ENCODE measurements at places on chromosomes 1 and 21. TPM values are rescaled to one million over a fixed set of nuclear protein-coding genes. Genes with fewer than 3 reads are reported as not detected.

DNA sequence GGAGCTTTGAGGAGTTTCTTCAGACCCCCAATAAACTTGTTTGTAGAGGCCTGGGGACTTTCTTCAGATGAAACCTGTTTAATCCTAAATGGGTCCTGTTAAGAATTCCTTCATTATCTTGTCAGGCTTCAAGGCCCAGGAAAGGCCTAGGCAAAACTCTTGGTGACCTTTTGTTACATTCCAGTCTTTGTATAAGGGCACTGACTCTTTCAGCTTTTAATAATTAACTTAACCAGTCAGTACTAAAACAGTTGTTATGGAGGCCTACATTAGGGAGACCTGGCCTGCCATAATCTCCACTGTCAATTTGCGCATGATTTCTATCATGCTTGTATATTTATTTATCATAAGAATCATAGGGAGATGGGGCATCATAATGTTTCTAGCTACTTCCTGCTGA, 110.2 kb downstream of the FCRL5 start:
- H3K27me3 ChIP-seq: no peaks in the 10 kb centered on the region
- no peak for DNase-seq
- H3K27ac ChIP-seq: no peak overlapping the region

DNA sequence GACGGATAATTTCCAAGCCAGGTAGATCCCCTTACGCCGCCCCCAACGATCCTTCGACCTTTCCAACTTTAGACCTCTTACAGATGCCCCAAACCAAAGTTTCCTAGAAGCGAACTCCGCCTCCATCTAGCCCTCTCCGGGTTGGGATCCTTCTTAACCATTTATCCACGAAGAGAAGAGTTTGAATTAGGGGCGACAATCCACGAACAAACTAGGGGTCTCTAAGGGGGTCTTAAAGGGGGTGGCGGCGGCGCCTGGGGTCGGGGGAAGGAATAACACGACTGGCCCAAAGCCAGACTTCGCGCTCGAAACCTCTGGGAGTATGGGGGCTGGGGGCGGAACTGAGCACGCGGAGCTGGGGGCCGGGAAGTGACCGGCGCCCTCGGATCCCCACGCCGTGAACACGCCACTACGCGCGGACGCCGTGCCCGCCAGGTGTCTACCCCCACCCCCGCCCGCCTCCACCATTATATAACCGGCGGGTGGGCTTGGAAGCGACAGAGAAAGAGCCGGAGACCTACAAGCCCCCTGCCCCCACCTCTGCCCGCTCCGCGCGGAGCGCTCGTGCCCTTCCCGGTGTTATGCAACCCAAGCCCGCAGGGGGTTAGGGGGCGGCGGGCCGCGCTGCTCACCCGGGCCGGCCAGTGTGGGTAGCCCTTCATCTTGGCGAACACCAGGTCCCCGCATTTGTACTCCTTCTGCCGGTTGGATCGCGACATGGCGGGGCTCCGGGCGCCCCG, 594 bp downstream of the HDGF start:
- H3K4me1 ChIP-seq: peaks cover 45% of the 10 kb centered on the region
- H3K27me3 ChIP-seq: no peaks in the 10 kb centered on the region
- peak overlapping the region; percentile 93 for H3K27ac ChIP-seq
- DNase-seq: peak; percentile 56
- peak overlapping the region; percentile 99 for H3K4me3 ChIP-seq

- H3K4me1 ChIP-seq: no peaks in the 10 kb centered on the region
- H3K4me3 ChIP-seq: no peak overlapping the region
- H3K27me3 ChIP-seq: no peaks in the 10 kb centered on the region
- no peak for DNase-seq
Observed at GRCh38 chr1:156941675-156942074, 21.2 kb downstream of the LRRC71 start.

- no peaks in the 10 kb centered on the region for H3K4me1 ChIP-seq
- H3K27me3 ChIP-seq: no peaks in the 10 kb centered on the region
- H3K4me3 ChIP-seq: no peak overlapping the region
- H3K36me3 ChIP-seq: no peaks in the 10 kb centered on the region
Observed at GRCh38 chr1:169712309-169712631, 850 bp upstream of the SELL start.

DNA sequence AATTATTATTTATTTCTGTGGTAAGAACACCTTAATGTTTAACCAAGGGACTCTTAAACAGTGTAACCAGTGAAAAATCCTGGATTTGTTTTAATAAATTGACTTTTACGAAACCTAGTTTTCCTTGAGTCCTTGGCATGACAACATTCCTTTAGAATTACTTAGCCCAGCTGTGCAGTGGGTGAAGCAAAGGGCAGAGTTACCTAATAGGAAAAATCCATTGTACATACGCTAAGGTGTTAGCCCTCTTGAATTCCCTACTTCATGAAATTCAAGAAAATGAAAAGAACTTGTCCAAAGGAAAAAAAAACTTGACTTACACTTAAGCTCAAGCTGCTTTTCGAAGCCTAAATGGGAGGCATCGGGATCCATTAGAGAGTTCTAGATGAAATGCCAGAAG, 852.0 kb upstream of the ADAMTS5 start:
- DNase-seq: no peak
- no peak overlapping the region for H3K4me3 ChIP-seq
- no peaks in the 10 kb centered on the region for H3K27me3 ChIP-seq
- H3K27ac ChIP-seq: no peak overlapping the region

DNA sequence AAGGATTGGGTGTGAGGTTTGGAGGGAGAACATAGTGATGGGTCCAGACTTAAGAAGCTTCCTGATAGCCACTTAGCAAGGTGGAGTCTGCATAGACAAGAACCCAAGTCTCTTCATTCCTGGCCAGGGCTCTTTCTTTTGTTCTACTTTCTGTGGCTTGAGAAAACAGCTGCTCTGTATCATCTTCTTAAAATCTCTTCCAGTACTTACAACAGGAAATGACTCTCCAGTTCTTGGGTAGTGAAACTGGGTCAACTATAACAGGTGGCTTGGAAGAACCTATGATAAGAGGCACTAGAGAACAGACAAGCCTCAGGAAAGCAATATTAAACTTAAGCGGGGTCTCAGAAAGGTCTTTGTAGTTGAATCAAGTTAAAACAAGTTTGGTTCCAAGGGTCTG, 148.1 kb upstream of the USP24 start:
- no peaks in the 10 kb centered on the region for H3K27me3 ChIP-seq
- no peak overlapping the region for H3K27ac ChIP-seq
- no peaks in the 10 kb centered on the region for H3K36me3 ChIP-seq
- DNase-seq: no peak
- H3K4me1 ChIP-seq: no peaks in the 10 kb centered on the region

- no peaks in the 10 kb centered on the region for H3K36me3 ChIP-seq
- no peak for DNase-seq
- no peak overlapping the region for H3K4me3 ChIP-seq
- no peaks in the 10 kb centered on the region for H3K27me3 ChIP-seq
- no peak overlapping the region for H3K27ac ChIP-seq
Observed at GRCh38 chr1:230306169-230306568, 120.0 kb downstream of the PGBD5 start.

GRCh38 chr1:157154940-157155514, 16.8 kb upstream of the ETV3 start:
- H3K4me3 ChIP-seq: no peak overlapping the region
- peaks cover 7% of the 10 kb centered on the region for H3K4me1 ChIP-seq
- H3K27ac ChIP-seq: no peak overlapping the region
- DNase-seq: peak; percentile 23
- H3K27me3 ChIP-seq: no peaks in the 10 kb centered on the region

DNA sequence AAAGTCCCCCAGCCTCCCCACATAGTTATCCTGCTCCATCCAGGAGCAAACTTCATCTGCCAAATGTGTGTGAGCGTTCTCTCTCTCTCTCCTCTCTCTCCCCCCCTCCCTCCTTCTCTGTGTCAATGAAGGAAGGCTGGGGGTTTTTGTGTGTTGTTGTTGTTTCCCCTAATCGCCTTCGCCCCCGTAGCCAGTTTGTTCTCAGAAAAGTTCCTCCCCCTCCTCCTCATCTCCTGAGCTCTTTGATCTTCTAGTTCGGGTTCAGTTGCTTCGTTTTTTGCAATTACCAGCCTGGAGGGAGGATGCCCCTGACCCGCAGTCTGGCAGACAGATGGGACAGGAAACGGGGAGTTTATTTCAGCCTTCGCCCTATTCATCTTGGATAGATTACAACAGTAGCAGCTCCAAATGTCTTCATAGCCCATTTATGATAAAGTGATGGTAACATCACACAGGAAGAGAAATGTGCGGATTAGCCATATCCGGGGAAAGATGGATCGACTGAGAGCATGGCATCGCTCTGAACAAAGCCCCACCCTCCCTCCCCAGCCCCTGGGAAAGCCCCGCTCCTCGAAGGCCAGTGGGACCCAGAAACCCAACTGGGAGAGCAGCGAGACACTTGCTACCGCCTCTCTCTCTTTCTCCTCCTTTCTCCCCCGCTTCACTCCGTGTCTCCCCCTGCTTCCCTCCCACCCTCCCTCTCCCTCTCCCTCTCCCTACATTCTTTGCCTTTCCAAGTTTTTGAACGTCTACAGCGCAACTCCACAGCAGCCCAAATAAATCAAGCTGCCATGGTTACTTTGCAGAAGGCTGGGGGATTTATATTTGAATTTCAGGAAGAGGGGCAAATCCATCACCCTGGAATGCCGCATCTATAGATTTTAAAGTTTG, 139.7 kb upstream of the ARHGEF16 start:
- no peak overlapping the region for H3K4me3 ChIP-seq
- H3K27me3 ChIP-seq: no peaks in the 10 kb centered on the region
- no peak for DNase-seq
- H3K36me3 ChIP-seq: no peaks in the 10 kb centered on the region
- H3K27ac ChIP-seq: no peak overlapping the region
- H3K4me1 ChIP-seq: peaks cover 44% of the 10 kb centered on the region

GRCh38 chr21:17467392-17467791, 45.5 kb upstream of the CXADR start:
- peaks cover 4% of the 10 kb centered on the region for H3K4me1 ChIP-seq
- H3K27me3 ChIP-seq: no peaks in the 10 kb centered on the region
- DNase-seq: no peak
- no peak overlapping the region for H3K27ac ChIP-seq
- H3K4me3 ChIP-seq: no peak overlapping the region

GRCh38 chr1:53621144-53621543, 117.8 kb downstream of the GLIS1 start:
- no peaks in the 10 kb centered on the region for H3K36me3 ChIP-seq
- H3K27me3 ChIP-seq: no peaks in the 10 kb centered on the region
- H3K4me1 ChIP-seq: no peaks in the 10 kb centered on the region
- DNase-seq: no peak
- H3K27ac ChIP-seq: no peak overlapping the region
- H3K4me3 ChIP-seq: no peak overlapping the region

DNA sequence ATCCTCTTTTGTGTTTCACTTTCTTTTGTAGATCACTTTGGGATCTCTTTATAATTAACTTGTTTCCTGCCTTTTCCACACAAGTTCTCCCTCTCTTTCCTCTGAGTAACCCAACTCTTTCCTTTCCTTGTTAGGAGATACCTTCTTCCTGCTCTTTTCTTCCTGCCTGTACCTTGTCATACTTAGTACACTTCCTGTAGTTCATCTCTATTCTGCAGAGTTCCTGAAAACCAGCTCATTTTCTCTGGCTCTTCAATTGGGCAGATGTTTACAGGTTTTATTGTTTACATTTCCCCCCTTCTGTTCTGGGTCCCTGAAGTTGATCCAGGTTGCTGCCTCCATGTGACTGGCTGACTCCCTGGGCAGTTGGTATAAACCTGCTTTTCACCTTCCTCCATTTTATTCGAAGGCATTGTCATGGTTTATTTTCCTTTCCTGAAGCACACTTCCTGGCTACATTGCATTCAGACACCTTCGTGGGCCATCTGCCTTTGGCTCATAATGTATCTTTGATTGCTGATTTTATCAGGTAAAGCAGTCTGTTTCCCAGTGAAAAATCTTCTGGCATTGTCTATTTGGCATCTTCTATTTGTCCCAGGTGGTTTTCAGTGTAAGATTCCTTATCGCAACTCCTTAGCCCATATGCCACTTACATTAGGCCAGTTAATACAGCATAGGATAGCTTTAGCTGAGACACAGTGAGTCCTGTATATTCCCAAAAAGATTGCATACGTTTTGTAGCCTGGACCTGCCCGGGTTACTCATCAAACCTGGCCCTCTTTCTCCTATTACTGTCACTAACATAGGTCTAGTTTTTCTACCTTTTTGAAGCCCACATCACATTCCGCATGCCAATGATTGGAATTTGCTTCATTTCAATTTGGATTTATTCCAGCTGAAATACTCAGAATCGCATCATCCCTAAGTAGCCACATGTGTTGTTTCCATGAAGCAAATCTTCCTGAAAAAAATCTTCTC, 15.4 kb downstream of the CTH start:
- H3K27ac ChIP-seq: no peak overlapping the region
- H3K4me1 ChIP-seq: no peaks in the 10 kb centered on the region

DNA sequence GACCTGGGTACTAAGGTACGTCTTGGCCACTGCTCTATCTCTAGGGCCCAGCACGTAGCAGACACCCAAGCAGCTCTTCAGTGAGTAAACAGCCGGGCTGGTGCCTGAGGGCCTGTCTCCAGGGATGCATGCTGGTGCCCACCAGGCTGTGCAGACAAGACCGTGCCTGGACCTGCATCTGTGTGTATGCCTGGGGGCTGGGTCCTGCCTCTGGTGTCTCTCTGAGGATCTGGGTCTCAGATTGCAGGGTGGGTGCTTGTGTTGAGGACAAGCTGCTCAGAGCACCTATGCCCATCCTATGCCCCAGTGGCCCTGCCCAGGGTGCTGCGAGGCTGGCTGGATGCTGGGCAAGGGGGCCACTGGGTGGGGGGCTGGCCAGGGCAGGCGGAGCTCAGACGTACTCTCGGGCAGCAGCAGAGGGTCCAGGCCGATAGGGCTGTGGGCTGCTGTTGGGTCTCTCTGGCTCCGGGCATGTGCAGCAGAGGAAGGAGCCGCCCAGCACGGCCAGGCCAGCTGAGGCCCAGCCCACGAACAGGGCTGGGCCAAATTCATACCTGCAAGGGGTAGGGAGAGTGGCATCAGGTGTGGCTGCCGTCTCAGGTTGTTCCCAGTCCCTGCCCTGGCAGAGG, 4.4 kb downstream of the CLDN19 start:
- H3K27me3 ChIP-seq: no peaks in the 10 kb centered on the region
- no peaks in the 10 kb centered on the region for H3K4me1 ChIP-seq

DNA sequence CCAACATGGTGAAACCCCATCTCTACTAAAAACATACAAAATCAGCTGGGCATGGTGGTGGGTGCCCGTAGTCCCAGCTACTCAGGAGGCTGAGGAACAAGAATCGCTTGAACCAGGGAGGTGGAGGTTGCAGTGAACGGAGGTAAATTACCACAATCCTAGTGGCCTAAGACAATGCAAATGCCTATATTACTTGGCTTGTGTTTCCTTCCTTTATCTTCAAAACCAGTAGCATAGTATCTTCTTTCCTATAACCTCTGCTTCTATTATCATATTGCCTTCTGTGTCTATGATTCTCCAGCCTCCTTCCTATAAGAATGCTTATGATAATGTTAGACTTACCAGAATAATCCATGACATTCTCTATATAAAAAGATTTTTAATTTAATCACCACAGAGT, 156.2 kb upstream of the RGS18 start:
- no peak for DNase-seq
- H3K36me3 ChIP-seq: no peaks in the 10 kb centered on the region
- no peaks in the 10 kb centered on the region for H3K4me1 ChIP-seq
- no peaks in the 10 kb centered on the region for H3K27me3 ChIP-seq
- H3K4me3 ChIP-seq: no peak overlapping the region

Gene S100A11
- total RNA-seq: 185 TPM

Gene DRAXIN
- not detected for total RNA-seq

Gene NUDT17
- 4.6 TPM for total RNA-seq

Gene AQP10
- total RNA-seq: not detected

Gene PRRX1
- total RNA-seq: 62.2 TPM

Gene ASCL5
- total RNA-seq: not detected

Gene PLA2G2F
- total RNA-seq: not detected

Gene SYT14
- 7.6 TPM for total RNA-seq

Gene C1orf141
- total RNA-seq: not detected

Gene KDF1
- total RNA-seq: 13.2 TPM

Gene CELA3B
- total RNA-seq: not detected

Gene SPRR5
- not detected for total RNA-seq
